Sigmoid colon (tissue), 7 donors: ENCODE measurements at places on chromosomes 11 and 22. TPM values are rescaled to one million over a fixed set of nuclear protein-coding genes. Genes with fewer than 3 reads are reported as not detected.

- no peak for DNase-seq
Measured at GRCh38 chr11:111236383-111236782, 9.1 kb upstream of the POU2AF2 start.

DNA sequence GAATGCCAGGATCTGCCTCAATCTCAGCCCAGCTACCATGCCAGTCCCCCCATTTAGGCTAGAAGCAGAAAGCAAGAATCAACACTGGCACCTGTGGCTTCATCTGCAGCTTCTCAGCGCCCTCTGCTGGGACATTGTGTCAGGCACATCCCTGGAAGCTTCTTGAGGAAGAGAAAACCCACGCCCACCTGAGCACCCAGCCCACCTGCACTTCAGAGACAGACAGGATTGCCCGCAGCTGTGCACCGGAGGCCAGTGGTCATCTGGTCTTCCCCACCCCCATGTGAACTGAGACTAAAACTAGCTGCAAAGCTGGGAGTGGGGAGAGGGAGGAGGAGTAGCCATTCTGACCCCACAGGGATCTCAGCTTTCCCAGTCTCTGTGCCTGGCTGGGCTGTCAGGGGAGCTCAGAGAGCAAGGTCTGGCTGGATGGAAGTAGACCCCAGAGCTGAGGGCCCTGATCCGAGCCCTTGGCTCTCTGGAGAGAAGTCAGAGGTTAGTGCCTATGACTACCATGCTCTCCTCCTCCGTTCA is 66.8 kb downstream of the FEZ1 start:
- DNase-seq, result no peak

DNA sequence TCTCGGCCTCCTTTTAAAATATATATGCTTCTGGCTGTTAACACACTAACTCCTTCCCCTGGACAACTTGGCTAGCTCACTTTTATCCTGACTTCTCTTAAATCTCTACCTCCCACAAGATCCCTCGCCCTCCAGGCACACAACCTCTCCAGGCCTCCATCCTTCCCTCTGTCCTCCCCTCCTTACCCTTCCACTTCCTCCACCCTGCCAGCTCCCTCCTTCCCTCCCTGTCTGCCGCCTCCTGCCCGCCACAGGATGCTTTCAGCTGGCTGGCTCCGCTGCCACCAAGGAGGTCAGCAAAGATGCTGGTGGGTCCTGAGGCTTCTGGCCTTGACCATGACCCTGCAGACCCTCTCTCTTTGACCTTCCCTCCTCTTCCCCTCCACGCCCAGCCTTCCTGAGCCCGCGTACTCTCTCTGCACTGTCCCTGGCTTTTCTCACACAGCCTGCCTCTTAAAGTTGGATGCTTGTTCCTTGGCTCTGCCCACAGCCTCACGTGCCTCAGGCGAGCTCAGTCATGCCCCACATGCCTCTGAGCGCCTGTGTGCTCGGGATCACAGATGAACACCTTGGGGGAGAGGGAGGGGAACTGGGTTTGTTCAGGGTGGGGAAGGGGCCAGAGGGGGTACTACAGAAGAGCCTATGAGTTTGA is 6.7 kb downstream of the NFAM1 start:
- peak; percentile 87 for DNase-seq

DNA sequence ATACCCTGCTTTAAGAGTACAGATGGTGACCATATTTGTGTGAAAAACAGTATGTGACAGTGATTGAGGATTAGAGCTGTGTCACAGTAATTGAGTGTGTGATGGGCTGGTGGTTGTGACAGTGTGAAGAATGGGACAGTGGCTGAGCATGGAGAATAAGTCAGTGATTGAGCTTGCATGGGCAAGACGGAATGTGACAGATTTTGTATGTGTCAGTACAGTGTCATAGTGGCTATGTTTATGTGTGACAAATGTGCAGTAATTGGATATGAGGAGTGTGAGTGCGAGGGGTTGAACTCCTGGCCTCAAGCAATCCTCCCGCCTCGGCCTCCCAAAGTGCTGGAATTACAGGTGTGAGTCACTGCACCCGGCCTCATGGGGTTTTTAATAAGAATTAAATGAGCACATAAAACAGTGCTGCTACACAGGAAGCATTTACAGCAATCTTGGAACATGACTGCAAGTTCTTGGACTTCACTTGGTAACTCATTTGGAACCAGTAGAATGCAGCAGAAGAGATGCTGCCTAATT is 583 bp upstream of the RRAS2 start:
- DNase-seq, result no peak

DNA sequence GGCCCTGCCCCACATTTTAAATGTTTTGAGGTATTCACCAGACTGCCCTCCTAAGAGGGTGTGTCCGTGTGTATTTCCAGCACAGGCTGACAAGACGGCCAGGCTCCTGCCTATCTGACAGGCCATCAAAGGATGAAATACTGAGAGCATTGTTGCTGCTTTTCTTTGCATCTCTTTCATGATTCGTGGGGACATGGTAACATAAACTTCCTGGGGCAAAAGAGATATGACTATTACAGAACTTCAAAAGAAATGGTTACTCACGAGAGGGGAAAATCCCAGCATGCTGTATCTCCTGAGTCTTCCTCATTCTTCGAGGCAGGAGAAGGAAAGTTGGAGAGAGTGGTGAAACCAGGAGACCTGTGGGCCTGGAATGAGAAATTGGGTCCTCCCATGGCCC is 10.3 kb upstream of the BIK start:
- no peak for DNase-seq

DNA sequence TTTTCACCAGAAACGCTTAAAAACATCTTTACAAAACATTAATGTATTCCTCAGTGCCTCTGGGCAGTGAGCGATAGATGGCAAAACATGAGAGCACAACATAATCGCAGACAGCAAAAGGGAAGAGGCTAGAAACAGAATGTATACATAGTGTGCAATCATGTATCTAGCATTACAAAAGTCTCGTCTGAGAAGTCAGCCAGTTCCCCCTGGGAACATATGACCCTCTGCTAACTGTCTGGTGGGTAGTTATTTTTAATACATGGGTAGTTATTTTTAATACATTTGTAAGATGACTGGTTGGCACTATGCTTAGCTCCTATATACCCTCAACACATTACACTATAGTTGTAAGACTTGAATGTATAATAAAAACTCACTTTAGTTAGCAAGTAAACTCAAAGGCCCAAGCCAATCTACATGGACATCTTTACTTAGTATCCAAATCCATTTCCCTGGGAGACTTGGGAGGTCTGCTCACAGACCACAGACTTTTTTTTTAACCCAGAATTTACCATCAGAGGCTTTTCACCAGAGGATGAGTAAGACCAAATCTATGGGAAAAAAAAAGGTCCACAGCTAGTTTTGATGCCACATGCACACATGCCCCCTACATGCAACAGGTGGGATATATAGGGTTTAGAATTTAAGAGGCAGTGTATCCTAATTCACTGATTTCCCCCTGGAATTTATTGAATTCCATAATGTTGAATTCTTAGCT is 71.7 kb downstream of the AMBRA1 start:
- no peak for DNase-seq

GRCh38 chr11:109526061-109526460 is 104.1 kb downstream of the C11orf87 start:
- no peak for DNase-seq

GRCh38 chr11:20278727-20279126 is 84.8 kb upstream of the HTATIP2 start:
- no peak for DNase-seq

DNA sequence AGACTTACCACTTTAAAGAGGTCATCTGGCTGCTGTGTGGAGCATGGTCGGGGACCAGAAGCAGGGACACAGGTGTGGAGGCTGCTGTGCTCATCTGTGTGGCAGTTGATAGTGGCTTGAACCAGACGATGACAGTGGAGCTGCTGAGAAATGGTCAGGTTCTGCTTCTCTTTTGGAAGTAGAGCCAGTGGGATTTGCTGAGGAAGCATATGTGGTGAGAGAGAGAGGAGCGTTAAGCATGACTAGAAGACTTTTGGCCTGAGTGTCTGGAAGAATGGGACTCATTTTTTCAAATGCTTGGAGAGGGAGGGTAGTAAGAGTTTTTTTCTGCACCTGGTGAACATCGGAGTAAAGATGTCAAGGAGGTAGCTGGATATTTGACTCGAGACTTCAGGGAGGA is 12.5 kb upstream of the SREBF2 start:
- no peak for DNase-seq

- no peak for DNase-seq
Measured at GRCh38 chr22:46366801-46367706, 31.5 kb downstream of the TRMU start.

- DNase-seq, result no peak
Measured at GRCh38 chr11:10911907-10912306, 54.1 kb upstream of the ZBED5 start.

GRCh38 chr11:122882857-122883645 is 492 bp downstream of the JHY start:
- peak; percentile 68 for DNase-seq

DNA sequence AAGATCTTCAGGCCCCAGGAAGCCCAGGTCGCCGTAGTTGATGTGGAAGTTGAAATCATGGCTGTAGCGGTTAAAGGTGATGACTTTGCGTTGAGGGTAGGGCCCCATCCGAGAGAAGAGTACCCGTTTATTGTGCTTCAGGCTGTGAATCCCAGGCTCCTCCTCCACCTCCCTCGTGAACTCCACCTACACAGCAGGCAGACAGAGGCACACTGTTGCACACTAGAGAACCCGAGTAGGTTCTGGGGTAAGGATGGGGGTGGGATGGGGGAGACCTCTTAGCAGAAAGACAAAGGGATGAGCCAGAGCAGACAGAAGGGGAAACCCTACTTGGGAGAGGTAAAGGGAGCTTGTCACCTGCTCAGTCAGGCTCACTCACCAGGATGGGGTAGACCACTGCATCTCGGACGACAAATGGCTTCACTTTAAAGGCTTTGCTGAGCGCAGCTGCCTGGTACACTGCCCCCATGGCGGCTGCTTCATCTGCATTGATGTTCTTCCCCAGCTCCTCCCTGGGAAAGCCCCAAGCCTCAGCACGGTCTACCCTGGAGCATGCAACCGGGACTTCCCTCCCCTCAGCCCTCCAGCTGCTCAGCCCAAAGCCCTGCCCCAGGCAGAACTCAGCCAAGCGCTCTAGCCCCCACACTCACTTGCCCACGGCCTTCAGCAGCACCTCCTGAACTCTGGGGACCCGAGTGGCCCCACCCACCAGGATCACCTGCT is 5.4 kb downstream of the HYOU1 start:
- no peak for DNase-seq

- DNase-seq, result no peak
Measured at GRCh38 chr11:112024178-112024772, 933 bp upstream of the DLAT start.

DNA sequence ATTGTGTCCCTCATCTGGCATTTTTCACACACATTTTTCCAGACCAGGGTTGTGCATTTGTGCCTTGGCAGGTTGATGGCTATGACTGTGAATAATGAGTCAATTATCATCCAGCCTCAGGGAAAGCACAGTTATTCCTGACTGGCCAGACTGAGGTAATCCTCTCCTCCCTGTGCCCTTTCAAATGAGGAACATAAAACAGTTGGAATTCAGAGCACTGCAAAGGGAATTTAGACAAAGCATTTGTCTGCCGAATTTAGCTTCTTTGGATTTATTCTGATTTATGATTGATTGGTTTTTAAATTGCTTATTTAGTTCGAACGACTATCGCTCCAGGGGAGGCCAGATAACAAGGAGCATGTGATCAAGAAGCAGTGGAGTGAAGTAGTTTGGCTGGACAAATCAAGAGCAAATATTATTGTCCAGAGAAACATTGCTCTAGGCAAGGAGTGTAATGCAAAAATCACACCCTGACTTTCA is 30.8 kb upstream of the RAG2 start:
- no peak for DNase-seq

DNA sequence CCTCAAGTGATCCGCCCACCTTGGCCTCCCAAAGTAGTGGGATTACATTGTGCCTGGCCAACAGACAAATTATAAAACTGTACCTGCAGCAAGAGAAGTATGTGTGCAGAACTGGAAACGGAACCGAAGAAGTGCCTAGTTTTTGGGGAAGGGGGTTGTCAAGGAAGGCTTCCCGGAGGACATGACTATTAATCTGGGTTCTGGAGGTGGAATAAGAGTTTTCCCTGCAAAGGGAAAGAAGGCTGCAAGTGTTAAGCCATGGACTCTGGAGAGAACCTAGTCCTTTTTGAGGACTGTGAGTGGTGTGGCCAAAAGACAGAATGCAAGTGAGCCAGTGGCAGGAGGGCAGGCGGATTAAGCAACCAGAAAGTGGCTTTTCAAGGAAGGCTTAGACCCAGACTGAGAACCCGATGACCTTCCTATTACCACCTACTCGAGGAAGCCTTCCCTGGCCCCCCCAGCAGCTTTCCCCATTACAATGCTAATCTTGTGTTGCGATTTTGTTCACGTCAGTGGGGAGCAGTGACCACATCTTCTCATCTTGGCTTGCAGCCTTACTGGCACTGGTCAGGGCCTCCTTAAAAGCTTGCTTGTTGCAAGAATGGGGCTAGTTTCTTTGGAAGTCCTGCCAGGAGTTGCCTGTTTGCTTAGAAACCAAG is 5.7 kb upstream of the SEPTIN3 start:
- no peak for DNase-seq

The GRK3 gene
- 7.7 TPM for total RNA-seq

The GPR83 gene
- 0.49 TPM for total RNA-seq

The RHOD gene
- total RNA-seq, result 14.1 TPM

The JOSD1 gene
- 34.9 TPM for total RNA-seq

The IFTAP gene
- 77.3 TPM for total RNA-seq
